ENCODE measurements at places on chromosomes 5 and 9.
A peak's percentile ranks its signal among the peaks of the same experiment; 100 is the strongest.

GRCh38 chr9:92501671-92502393 is 19.5 kb upstream of the ASPN start:
- DNase-seq: no peak

- DNase-seq: no peak
These were observed 70.2 kb downstream of the CMYA5 start for GRCh38 chr5:79759848-79760247.

DNA sequence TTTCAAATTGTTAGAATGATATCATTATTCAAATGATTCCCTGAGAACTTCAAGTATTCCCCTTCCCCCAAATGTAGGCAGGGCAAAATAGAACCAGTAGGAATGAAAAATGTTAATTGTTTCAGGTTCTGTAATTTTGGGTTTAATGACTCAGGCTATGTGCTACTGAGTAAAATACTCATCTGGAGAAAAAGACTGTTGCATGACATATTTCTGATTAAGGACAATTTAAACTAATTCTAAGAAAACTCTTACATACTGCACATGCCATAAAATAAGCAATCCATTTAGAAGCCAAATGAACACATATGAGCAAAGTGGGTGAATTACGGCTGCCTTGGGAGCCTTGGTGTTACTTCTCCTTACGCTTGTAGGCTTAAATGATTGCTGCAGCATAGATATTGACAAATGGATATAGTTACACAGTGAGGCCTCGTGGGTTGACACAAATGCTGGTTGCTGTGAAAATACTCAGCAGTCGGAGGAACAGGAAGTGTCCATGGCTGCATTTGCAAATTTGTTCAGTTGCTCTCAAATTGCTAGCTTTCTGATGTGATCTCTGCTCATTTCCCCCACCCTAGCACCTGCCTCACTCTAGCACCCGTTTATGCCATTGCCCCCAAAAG is 174.9 kb upstream of the DMAC1 start:
- no peak for DNase-seq

DNA sequence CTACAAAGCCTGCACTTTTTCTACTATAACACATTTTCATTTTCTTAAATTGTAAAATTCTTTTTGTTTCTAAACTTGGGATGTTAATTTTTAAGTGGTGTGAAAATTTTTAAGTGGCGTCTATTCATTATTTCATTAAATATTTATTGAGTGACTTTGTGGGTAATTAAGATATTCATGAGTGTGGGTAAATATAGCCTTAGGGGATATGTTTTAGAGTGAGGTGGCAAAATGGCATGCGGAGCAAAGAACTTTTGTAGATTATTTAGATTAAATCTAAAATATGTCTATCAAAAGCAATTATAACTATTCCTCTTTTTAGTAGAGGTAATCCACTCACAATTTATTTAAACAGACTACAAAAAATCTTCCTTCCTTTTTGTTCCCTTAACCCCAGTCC is 188.4 kb downstream of the PCSK1 start:
- no peak for DNase-seq

DNA sequence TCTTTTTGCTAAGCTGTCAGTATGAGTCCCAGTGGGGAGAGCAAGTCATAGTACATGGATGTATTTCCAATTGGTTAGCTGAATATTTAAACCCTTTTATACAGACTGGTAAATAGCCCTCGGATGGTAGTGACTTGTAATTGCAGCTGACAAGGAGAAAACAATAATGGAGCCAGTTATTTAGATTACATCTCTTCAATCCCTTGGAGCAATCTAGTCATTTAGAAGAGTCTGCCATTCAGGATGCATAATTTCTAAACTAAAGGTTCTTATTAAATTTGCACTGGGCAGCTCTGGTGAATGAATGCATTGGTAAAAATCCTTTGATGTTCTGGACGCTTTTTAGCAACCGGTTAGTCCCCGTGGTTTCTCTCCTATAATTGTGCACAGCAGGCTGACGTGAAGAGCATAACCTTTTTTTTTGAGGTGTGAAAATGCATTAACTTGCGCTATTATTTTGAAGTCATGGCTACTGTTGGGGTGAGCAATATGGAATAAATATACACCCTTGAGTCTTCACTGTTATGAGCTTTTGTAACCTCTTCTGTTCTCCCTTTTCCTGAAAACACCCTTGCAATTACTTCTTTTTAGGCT is 158.6 kb upstream of the CD180 start:
- DNase-seq: no peak

DNA sequence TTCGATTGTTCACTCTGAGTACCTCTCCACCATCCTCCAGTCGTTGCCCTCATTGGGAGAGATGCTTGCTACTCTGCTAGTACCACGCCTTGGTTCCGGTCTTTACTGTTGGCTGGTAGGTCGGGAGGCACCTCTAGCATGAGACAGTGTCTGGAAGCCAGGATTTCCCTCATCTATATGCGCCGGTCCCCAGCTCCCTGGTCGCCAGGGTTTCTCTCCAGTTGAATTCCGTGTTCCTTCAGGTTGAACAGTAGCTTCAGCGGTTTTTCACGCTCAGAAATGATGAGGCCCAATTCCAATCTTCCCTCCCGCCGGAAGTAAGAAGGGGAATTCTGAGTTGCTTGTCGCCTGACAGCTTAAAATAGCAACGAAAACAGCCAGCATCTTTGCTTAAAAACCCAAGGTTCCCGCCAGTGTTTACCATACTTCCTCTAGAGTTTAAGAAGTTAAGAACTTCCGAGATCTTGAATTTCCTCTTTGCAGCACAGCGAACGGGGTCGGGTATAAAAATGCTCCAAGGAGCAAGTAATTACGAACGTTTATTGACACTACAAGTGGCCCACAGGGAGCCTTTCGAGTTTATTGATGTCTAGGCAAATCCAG is 1.3 kb upstream of the ST8SIA4 start:
- DNase-seq: peak; percentile 50

DNA sequence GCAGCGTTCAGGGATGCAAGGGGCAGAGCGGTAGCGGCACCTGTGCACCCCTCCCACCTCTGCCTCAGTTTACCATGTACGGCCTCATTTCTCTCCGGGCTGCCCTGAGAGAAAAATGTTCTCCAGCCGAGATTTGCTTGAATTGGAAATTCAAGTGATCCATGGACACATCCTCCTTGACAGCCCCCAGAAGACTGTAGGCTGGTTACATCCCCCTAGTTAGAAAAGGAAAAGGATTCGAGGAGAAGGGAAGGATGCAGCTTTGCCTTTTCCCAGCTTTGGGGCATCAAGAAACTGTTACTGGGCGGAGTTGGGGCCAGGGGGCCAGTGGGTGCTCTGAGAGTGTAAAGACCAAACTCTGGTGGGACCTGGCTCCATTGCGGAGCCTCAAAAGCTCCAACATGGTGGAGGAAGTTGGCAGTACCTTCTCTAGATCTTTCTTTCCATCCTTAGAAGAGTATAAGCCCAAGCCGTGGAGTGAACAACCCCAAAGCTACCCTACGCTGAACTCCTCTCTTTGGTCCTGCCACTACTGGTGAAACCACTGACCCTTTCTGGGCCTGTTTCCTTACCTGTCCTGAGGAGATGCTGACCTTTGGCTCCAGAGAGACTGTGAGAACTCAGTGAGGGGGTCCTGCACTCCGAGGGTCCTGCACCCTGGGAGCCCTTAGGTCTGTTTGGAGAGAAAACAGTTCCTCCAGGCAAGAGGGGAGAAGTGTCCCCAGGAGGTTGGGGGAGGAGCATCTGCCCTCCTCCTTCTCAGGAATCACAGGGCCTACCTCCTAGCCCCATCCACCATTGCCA is 1.0 kb upstream of the BARX1 start:
- no peak for DNase-seq

Data from upper lobe of right lung (tissue), 1 donor.